ENCODE measurements at places on chromosomes 2 and 18.

DNA sequence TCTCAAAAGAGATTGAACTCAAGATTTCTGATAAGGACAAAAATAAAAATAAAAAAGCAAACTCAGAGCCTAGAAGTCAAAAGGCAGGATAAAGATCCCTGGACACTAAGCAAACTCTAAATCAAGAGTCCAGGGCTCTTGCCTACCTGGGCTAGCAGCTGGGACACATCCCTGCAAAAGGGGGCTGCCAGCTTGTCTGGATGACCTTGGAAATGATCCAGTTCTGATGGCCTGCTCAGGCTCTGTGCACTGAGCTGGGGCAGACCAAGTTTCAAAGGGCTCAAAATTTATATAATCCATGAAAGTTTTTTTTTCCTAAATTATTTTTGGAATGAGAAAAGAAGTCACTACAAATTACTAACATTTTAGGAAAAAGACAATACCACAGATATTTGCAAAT lies 557.3 kb downstream of the CNTNAP5 start:
- no peak for DNase-seq

DNA sequence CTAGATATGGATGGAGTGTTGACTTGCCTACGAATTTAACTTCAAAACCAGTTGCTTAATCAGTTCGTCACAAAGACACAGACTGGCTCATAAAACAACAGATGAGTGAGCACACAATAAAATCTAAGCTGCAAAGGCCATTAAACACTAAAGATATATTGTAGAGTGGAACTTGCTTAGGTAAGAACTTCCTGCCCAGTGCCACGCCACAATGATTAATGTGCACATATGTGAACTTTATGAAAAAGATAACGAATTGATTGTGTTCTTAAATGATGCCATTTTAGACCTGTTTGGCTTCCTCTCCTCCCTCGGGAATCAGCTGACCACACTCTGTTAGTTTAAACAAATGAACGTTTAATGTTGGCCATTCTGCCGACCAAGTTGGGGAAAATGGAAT lies 2031.3 kb upstream of the CELF4 start:
- no peak for DNase-seq

DNA sequence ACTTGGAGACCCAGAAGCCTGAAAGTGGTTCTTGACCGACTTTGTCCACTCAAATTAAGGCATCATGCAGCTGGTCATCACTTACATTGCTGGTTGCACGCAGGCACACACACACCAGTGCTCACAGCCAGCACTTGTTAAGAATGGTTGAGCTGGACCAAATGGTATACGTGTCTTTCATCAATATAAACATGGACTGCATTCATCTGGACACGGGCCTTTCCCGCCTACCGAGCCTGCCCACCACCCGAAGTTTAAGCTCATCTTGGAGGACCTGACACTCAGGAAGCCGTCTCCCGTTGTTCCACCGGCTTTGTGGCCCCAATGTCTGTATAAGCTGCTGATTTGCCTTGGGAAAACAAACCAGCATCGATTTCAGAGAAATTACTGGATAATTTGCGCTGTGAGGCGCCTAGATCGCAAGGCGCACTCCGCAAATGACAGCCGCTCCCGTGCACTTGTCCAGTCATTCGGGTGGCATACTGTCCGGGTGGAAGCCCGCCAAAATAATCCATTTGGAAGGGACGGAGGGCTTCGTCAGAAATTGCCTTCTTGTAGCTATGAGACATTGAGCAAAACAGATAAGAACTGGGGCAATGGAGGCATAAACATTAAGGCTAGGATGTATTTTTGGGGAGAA lies 40.1 kb upstream of the AKAIN1 start:
- peak; percentile 32 for DNase-seq

- no peak for DNase-seq
These were observed 51.4 kb downstream of the VSNL1 start for GRCh38 chr2:17591846-17592245.

DNA sequence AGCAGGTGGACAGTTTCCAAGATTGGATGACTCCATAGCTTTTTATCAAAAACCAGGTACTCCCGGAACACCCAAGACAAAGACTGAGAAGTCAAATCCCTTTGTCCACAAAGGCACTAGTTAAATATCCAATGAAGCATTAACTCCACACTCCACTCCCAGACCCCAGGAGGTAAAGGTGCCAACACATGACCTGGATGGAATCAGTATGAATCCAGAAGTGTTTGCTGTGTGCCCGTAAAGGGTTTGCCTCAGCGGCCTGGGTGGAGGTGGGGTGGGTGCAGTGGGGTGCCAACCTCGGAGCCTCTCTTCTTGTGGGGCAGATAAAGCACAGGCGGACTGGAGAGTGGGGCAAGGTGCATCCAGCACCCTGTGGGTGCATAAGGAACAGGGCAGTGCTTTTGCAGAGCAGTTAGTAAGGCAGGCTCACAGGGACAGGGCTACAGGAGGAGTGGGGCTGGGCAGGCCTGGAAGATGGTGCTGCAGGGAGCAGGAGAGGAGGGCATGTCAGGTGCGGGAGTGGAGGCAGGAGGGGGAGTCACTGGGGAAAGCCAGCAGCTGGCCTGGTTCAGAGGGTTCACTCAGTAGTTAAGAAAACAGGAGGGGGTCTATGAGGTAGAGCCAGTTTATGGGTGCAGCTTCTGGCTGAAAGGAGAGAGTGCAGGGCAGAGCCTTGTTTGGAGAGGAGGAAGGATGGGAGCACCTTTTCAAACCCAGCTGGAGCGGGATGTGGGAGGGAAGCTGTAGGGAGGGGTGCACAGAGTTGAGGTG lies 208.4 kb upstream of the SMAD2 start:
- no peak for DNase-seq

DNA sequence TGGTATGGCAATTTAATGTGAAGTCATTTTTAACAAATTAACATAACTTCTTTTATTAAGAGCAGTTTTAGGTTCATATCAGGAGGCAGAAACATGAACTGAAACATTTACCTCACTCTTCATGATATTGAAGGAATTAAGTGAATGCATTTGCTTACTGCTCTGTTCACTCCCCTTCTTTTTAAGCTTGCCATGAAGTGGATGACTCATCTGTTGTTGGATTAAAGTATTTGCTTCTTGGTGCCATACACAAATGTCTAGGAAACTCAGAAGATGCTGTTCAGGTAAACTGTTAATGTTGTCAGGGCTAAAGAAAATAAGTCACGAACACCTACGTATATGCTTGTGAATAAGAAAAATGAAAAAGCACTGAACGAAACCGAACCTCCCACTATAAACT lies 10.2 kb upstream of the CABYR start:
- DNase-seq = no peak

GRCh38 chr2:162092658-162093556 lies 18.9 kb upstream of the DPP4 start:
- DNase-seq = no peak

GRCh38 chr2:164203131-164203530 lies 418.2 kb downstream of the GRB14 start:
- DNase-seq = no peak

- DNase-seq = no peak
These were observed 138.9 kb upstream of the CAVIN2 start for GRCh38 chr2:191985740-191986139.

- DNase-seq = no peak
These were observed 341.4 kb downstream of the LPIN1 start for GRCh38 chr2:12087671-12088380.

DNA sequence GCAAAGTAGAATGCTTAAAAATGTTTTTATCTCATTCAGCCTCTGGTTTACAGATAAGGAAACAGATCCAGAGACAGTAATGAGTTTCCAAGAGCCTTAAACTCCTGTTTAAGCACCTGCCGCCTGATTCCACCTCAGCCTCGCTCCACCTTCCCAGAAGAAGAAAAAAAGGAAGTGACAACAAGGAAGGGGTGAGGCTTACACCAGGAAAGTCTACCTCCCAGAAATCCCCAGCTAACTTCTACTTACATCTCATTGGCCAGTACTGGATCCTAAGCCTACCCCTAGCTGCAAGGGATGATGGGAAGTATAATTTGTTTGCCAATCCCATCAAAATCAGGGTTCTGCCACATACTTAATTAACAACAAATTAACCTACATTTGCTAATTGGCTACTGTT lies 15.3 kb upstream of the ARID5A start:
- no peak for DNase-seq

DNA sequence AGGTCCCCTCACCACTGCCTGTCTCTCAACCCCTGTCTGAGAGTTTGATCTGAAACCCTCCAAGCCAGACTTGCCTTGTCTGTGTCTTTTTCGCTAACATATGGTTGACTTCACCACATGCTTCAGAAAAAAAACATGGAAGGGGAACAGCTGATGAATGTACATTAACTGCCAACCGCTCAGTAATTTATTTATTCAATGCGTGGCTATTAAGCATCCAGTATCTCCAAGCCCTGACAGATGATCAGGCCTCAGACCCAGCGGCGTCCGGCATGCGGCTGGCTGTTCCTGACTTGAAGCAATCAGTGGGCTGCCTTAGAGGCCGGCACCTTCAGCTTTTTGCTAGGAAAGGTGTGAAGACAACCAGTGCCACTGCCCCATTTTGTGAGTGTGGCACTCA lies 62.3 kb downstream of the NGEF start:
- DNase-seq = no peak

DNA sequence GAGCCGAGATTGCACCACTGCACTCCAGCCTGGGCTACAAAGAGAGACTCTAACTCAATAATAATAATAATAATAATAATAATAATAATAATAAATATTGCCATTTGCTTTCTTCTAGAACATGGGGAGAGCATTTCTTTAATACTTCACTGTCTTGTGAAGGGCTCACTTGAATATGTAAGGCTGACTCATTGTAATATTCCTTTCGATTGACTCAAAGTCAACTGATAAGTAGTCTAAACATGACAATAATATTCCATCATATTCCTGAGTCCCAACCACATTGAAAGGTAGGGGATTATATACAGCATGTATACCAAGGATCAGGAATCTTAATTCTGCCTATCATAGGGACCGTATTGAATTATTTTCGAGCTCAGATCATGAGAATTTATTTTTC lies 949.2 kb downstream of the DSC3 start:
- no peak for DNase-seq

- no peak for DNase-seq
These were observed 35.7 kb downstream of the NOL10 start for GRCh38 chr2:10654069-10654468.

- DNase-seq = no peak
These were observed 120.0 kb downstream of the AQP4 start for GRCh38 chr18:26745288-26746181.

DNA sequence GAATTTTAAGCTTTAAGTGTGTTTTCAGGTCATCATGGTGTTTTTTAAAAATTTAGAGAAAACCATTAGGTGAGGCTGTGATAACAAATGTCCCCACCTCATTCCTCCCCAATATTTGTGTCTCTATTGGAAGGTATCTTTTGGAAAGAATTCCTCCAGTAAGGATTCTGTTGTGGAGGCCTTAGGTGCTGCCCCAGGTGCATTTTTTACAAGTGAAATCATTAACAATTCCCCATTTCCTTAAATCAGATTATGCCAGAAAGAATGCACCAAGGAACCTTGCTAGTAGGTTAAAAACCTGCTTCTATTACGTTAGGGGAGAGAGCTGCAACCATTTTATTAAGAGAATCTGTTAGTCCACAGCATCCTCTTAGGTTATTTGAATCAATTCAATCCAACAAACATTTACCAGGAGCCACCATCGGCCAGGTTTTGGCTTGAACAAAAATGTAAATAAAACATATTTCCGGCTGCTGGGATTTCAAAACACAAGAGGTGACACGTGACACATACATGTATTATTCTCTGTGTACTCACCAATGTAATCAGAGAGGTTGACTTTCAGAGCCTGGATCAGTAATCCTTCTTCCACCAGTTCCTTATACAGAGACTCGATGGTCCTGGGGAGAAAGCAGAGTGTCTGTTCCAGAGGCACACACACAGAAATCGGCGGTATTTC lies 112.5 kb upstream of the ASB18 start:
- DNase-seq = no peak

- DNase-seq = no peak
These were observed 233.3 kb downstream of the KLHL29 start for GRCh38 chr2:23618265-23618664.

- no peak for DNase-seq
These were observed 271.9 kb upstream of the CXCR4 start for GRCh38 chr2:136389809-136390208.

GRCh38 chr2:24906466-24906865 lies 13.6 kb downstream of the ADCY3 start:
- no peak for DNase-seq

DNA sequence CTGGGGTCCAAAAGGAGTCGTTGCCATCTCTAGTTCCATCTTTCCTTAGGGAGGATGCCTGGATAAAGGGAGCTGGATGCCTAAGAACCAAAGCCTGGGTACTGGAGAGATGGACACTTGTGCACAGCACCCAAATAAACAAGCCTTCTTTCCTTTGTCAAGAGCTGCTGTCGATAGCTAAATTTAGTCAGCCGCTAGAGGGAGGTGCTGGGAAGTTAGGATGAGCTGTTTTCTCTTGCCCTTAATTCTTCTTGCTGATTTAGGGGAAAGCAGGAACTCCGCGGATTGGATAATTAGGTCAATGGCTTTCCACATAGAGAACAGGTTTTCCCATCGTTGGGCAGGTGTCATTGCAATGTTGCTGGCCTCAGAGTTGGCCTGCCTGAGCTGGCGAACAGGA lies 30.9 kb upstream of the SERPINB12 start:
- DNase-seq = peak; percentile 60

- no peak for DNase-seq
These were observed 56.1 kb downstream of the TNP1 start for GRCh38 chr2:216803791-216804190.

DNA sequence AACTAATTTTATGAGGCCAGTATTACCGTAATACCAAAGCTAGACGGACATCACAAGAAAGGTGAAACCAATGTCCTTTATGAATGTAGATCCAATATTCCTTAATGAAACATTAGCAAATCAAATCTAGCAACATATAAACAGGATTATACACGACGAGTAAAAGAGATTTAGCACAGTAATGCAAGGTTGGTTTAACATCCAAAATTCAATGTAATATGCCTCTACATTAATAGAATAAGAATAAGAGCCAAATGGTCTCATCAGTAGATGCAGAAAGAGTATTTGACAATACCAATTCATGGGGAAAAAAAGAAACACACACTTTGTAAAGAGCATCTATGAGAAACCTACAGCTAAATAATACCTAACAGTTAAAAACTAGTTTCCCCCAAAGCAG lies 99.5 kb downstream of the TMEM163 start:
- no peak for DNase-seq

DNA sequence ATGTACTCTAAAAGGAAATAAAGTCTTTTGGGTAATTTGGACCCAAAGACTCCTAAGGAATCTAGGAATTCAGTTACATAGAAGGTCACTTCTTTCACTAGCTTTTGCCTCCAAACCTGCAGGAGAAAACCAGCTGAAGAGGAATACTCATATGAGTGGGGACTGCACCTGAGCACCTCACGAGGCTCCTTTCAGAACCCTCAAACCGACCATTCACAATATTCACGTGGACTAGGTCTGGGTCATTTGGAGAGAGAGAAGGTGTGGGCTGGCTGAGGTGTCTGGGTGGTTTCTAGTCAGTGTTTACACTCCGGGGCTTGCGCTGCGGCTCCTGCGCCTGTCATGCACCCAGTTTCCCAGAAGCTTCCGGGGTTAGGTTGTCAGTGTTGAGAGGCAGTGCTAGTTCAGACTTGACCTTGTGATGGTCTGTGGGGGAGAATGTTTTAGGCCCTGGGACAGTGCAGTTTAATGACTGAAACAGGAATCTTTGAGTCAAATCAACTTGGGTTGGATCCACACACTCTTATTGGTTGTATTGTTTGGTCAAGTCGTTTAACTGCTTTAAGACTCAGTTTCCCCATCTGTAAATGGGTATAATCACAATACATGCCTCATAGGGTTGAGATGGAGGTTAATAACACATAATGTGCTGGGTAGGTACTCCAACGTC lies 78.4 kb downstream of the LIMS1 start:
- DNase-seq = no peak

Data from WERI-Rb-1 (cell line).